Hematopoietic multipotent progenitor cell treated with erythropoietin and hydrocortisone succinate and interleukin-3 and kit ligand, for 4 days (in vitro differentiated cells): ENCODE measurements at places on chromosomes 5 and 9.

- peak; percentile 66 for DNase-seq
Measured at GRCh38 chr5:114857941-114858551, 311.7 kb downstream of the TRIM36 start.

DNA sequence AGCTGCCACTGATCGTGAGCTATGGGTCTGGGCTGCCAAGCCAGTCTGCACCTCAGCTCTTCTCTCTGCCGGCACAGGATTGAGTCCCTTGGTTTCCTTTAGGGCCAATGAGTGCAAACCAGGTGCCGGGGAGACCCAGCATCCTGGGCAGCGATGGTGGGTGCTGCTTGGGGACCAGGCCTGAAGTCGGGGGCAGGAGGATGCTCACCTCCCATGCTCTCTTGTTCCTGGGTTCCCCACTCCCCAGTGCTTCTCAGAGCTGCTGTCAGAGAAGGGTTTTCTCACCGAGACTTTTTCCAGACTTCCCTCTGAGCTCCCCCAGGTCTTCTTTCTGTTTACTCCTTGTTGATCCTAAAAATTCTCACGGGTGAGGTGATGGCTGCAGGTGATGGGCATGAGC is 61.2 kb downstream of the IRX1 start:
- DNase-seq, result no peak

DNA sequence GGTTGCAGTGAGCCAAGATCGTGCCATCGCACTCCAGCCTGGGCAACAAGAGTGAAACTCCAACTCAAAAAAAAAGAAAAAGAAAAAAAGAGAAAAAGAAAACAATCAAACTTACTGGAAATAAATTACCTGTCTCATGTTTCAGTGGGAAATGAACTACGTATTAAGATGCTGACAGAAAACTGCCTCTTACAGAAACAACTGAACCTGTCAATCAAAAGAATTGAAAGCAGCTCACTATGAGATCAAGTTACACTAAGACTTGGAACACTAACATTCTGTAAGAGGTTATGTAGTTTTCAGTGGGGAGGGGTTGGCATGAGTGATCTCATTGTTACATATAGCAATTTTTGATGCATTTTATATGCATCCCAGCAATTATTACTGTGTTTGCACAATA is 64.4 kb upstream of the SPATA31E1 start:
- no peak for DNase-seq

DNA sequence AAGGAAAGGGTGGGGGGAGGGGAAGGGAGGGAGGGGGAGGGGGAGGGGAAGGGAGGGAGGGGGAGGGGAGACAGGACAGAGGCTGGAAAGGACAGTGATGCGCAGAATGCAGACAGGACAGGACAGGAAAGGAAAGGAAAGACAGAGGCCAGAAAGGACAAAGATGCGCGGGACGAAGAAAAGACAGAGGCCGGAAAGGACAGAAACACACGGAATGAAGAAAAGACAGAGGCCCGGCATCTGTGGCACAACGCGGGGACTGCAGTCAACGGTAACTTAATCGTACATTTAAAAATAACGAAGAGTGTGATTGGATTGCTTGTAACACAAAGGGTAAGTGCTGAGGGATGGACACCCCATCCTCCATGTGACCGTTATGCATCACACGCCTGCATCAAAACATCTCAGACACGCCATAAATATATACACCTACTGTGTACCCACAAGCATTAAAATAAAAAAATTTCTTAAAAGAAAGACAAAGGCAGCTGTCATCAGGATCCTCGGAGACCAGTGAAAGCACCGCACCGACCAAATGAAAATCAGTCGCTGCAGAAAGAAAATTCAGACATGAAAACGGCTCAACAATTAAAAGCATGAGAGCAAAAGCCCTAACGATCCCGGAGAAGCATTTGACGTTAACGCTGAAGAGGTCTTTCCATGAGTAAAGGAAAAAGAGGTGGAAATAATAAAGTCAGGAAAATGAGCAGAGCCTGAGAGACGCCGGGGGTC is 52.9 kb upstream of the EXOC3 start:
- DNase-seq, result no peak

GRCh38 chr9:13689925-13690324 is 410.4 kb upstream of the MPDZ start:
- no peak for DNase-seq

DNA sequence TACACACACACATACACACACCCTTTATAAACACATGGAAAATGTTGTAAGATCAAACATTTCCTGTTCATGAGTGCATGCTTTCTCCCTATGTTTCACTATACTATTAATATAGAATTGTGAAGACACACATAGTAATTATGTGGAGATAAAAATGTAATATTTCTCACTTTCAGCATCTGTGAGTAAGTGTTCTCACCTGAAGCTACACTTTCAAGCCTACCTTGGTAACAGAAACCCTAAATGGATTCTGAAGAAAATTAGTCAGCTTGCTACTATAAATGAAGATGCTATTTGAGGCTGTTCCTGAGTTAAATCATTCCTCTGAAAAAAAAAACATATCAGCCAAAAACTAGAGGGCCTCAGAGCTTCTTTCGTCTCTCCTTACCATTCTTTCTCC is 81.1 kb upstream of the GNA14 start:
- DNase-seq, result no peak

GRCh38 chr5:77993855-77994318 is 217.7 kb upstream of the TBCA start:
- no peak for DNase-seq

DNA sequence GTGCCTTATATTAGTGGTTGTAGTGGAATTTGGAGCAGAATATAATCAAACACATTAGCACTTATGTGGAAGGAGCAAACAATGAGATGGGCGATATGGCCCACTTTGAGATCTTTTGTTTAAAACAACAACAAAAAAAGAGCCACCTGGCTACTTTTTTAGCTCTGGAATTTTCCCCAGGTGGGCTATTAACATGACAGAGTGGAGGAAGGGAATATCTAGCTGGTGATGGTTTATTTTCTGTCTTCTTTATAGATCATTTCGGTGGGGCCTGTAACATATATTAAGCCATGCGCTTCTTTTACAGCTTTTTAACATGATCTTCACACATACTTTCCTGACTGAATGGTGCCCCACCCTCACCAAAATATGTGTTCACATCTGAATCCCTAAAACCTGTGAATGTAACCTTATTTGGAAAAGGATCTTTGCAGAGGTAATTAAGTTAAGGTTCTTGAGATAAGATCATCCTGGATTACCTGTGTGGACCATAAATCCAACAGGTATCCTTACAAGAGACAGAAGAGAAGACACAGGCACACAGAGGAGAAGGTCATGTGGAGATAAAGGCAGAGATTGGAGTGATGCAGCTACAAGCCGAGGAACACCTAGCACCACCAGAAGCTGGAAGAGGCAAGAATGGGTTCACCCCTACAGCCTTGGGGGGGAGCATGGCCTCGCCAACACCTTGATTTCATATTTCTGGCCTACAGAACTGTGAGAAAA is 16.6 kb upstream of the ENTREP1 start:
- DNase-seq, result no peak

DNA sequence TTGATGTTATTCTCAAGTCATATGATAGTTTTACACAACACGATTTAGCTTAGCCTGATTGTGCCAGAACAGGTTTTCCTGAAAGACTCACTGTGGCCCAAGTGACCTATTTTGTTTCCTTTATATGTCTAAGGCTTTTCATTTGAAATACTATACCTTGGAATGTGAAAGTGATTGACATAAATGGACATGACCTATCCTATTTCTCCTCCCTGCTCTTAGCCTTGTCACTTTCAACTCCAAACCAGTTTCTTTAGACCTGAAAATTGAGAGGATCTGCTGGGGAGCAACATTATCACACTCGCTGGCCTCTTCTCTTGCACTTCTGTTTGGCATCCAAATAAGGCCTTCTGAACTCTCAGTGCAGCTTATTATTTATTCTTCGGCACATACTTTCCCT is 496.8 kb downstream of the MAT2B start:
- DNase-seq, result no peak

DNA sequence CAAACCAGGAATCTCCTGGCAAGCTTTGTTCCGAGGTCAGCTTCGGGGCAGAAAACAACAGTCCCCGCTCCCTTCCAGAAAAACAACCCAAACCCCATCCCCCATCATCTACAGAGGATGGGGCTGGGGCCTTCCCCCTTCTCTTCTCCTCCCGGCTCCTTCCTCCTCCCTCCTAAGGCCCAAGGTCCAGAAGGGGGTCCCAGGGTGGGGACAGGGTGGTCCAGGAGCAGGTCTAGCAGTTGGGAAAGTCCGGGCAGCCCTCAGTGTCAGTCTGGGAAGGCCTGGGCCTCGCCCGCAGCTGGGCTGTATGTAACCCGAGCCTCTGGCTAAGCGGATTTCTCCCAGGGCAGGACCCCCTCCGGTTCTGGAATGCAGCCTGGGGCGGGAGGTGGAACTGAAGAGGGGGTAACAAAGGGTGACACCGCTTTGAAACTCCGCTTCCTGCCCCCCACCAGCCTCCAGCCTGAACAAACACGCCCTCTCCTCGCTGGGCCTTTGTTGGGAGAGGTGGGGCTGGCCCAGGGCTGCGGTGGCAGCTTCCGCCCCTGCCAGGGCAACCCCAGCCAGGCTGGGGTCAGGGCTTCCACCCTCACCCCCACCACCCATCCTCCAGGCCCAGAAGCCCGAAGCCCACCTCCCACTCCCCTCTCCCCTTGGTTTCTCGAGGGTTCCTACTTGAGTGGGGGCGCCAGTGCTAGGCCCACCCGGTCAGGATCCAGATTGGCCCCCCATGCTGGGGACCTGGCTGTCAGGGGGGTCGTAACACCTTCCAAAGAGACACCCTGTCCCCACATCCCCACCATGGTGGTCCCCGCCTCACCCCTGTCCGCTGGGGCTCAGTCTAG is 63.5 kb downstream of the C9orf50 start:
- no peak for DNase-seq

GRCh38 chr5:126881821-126882600 is 105.1 kb downstream of the LMNB1 start:
- peak; percentile 47 for DNase-seq

DNA sequence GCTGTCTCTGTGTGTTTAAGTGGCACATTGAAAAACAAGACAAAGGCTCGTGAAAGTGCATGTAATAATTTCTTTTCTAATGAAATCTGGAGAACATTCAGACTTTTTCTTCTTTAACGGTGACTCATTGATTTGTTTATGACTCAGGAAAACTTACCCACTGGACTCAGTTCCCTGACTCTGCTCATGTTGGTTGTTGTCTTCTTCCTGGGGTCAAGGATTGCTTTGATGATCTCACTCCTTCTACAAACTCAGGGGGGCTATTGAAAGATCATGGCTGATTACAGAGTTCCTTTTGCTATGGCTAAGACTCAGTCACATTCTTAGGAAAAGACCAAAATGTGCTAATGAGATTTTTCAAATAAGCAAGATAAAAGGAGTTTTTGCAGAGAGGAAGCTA is 141.1 kb upstream of the DAP start:
- no peak for DNase-seq

- no peak for DNase-seq
Measured at GRCh38 chr9:109708451-109708945, 71.5 kb upstream of the PALM2AKAP2 start.

- DNase-seq, result no peak
Measured at GRCh38 chr5:28226407-28226806, 1188.0 kb upstream of the CDH9 start.

- DNase-seq, result no peak
Measured at GRCh38 chr9:28938981-28939380, 1365.7 kb upstream of the C9orf72 start.

GRCh38 chr9:124352616-124353015 is 62.6 kb downstream of the PSMB7 start:
- no peak for DNase-seq

DNA sequence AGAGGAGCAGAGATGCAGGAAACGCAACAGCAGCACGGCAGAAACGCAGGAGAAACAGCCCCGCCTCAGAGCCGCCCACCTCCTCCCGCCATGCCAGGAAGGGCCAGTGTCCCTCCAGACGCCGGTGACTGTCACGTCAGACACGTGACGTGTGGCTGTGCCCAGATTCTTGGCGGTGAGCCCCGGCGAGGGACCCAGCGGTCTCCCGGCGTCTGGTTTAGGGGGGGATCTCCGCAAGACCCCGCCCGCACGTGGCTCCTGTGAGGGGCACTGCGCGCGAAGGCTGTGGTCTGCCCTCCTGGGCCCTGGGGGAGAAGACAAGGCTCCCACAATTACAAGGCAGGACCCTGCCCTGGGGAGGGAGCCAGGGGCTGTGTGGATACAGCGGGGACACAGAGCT is 2.4 kb upstream of the LCN8 start:
- no peak for DNase-seq

GRCh38 chr9:68653141-68653595 is 51.9 kb upstream of the PIP5K1B start:
- DNase-seq, result no peak

DNA sequence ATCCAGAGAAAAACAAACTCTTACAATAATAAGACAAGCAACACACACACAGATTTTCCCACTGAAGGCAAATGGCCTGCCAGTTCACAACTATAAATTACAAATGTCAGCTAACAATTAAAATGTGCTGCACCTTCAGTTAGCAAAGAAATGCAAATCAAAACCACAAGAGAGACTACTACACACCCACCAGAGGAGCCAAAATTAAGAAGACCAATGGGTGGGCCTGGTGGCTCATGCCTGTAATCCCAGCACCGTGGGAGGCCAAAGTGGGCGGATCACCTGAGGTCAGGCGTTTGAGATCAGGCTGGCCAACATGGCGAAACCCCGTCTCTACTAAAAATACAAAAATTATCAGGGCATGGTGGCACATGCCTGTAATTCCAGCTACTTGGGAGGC is 15.1 kb upstream of the IPPK start:
- DNase-seq, result no peak

DNA sequence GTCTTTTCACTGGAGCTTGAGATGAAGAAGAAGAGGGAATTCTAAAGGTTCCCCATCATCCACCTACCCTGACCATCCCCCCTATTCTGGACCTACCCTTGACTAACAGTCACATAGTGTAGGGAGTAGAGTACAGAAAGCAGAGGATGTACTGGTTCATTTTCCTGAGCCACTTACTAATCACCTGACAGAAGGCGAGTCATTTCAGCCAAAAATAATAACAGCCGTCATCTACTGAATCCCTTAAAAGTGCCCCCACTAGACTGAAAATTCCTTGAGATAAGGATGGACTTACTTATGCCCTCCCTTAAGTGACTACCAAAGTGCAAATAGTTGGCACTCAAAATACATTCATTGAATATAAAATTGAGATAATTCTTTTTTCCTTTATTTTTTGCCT is 112.2 kb downstream of the FOXD1 start:
- DNase-seq, result no peak

DNA sequence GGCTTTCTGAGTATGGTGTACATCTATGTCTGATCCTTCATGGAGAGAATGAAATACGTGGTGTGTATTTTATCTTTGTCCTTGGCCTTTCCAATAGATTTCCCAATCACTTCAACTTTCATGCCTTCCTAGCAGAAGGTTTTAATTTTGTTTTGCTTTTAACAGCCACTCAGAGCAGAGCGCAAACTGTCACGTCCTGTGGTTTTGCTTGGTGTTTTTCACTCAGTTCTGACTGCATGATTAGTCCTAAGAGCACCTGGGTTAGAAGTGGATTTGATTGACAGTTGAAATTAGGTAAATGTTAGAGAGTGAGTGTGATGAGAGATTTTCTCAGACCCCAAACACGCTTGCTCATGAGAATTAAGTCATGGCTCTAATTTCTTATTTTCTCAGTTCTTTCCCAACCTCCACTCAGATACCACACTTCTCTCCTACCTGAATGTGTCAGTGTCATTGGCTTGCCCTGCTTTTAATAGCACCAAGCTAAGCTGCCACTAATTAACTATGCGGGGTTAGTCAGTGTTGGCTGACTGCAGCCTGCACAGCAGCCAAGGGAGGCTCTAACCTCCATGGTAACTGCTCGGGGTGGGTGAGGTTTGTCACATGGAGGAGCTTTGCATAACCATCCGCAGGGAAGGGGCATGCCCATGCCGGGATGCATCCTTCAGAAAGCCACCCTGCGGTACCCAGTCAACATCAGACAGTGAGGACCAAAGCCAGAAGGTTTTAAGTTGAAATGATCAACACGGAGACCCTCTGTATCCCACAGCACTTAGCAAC is 173.4 kb downstream of the NR3C1 start:
- no peak for DNase-seq
